Renal cortex interstitium (tissue), 15 donors: ENCODE measurements at places on chromosomes 4 and X.

DNA sequence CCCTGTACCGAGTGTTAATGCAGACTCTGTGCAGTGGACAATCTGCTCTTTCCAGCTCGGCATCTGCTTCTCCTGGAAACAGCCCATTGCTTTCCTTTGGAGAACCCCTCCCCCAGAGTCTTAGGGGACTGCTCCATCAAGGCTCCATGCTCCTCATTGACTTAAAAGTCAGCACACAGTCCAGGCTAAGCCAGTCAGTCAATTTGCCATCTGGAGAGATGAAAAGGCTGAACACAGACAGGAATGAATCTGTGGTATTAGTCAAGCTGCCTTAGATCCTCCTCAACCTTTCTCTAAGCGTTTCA lies 20.3 kb downstream of the ATP8A1 start:
- DNase-seq, result no peak

DNA sequence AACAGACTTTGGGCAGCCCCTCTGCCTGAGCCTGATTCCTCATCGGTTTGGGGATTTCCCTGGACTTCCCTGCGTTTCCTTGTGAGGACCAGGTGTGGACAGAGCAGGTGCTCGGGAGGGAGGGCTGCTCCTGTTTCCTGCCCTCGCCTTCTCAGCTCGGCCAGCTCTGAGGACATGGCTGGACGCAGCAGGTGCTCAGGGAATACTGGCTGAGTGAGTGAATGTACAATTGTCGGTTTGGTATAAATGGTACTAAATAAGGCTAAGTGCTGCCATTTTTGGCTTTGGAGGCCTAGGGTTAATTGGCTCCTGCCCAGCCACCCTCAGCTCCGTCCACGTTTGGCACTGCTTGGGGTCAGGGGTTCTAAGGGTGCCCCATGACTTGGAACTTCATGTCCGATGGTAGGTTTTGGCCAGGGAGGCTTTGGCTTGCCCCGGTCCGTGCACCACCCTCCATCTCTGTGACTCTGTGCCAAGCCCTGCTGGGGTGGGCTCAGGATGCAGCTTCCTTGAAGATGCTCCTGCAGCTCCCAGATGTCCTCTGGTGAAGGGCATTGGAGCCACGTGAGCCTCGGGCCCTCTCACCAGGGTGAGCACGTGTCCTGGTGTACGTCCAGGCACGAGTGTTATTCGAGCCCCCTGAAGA lies 45.0 kb upstream of the NKX1-1 start:
- DNase-seq, result no peak

DNA sequence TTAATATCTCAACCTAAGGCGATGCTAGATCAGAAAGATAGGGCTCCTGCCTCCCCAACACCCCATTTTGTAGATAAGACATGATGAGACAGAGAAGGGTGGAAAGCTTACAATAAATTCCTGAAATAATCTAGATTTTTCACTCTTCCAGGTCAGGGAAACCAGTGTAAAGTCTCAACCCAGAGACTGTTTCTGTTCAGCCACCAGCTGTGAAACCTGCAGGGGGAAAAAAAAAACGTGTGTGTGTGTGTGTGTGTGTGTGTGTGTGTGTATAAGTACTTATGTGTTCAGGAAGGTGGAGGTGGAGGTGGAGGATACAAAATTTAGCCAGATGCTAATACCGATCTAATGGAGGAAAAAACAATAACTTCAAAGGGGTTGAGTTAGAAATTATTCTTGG lies 773 bp upstream of the ITM2A start:
- no peak for DNase-seq

DNA sequence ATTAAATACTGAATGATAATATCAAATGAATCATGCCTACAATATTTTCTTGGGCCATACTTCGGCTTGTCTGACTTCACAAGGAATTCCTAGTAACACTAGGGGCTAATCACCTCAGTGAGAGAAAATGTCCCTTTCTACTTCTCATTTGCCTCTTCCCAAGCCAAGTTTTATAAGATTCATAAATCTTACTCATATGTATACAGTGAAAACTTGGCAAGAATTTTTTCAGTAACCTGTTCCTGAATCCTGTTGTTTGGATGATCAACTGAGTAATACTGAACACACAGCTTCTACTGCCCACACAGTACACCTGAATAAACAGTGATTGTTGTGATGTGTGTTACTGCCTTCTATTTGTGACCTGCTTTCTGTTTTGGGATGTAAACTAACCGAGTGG lies 16.5 kb downstream of the TMPRSS11E start:
- no peak for DNase-seq

DNA sequence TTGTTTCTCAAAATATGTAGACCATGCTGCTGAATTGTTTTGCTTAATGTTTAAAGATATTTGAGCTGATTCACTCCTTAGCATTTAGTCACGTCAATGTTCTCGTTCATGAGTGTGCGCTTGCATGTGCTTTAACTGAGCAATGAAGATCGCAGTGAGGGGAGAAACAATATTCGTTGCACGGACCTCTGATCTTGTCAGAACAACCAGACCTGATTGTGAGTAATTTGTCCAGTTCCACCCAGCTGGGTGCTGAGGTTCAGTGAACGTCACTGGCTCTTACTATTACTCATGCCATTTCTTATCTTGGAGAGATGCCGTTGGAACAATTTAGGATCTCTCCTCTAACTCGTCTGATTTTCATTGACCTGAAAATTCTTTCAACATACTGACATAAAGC lies 15.0 kb upstream of the PRKX start:
- DNase-seq, result no peak

- no peak for DNase-seq
Measured at GRCh38 chr4:59608466-59608865, 1591.7 kb upstream of the ADGRL3 start.

- no peak for DNase-seq
Measured at GRCh38 chr4:77473509-77473908, 132.1 kb upstream of the CXCL13 start.

DNA sequence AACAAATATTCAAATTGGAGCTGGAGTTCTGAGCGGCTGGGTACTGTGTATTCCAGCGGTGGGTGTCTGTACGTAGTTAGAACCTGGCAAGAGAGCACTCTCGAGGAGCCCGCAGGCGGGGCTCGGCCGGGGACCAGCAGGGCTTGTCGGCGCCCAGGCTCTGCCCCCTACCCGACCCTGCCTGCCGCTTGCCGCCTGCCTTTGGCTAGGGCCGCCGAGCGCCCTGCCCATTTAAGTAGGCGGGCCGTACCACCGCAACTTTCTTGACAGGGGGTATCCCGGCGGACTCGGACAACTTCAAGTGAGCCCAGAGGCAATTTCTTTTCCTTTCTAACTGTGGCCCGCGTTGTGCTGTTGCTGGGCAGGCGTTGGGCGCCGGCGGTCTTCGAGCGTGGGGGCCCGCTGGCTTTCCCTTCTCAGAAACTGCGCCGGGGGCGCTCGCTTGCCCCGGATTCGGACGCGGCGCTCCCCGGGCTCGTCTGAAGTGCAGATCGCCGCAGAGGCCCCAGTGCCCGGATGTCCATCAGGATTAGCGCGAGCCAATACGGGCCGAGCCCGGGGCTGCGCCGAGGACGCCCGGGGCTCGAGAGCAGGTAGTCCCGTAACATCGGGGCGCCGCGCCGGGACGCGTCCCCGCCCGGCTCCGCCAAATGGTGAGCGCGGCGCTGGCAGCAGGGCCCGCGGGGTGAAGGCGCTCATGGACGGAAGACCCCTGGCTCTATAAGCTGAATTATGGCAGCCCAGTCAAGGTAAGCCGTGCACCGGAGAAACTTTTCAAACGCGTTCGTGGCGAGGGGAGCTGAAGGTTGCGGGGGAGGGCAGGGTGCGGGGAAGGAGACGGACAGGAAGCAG lies 72.1 kb downstream of the AFF1 start:
- peak; percentile 92 for DNase-seq

DNA sequence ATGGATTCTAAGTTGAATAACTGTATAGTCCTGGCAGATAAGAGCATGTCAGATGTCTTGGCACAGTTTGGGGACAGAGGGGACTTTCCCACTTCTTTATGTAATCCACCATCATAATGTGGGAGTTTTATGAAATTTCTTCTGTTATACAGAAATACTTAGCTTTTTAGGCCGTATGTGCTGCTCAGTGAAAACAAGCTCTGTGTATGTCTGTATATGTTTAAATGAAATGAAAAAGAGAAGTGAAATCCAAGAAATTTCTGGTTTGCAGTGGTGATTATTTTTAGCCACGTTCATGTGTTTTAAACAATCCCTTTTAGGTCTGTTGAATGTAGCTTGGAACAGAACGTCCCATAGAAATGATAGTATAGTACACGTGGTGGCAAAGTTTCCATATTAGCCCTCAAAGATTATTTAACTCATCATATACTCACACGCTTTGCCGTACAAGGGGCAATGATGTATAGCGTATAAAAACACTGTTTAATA lies 41.0 kb downstream of the GAB1 start:
- DNase-seq, result no peak

DNA sequence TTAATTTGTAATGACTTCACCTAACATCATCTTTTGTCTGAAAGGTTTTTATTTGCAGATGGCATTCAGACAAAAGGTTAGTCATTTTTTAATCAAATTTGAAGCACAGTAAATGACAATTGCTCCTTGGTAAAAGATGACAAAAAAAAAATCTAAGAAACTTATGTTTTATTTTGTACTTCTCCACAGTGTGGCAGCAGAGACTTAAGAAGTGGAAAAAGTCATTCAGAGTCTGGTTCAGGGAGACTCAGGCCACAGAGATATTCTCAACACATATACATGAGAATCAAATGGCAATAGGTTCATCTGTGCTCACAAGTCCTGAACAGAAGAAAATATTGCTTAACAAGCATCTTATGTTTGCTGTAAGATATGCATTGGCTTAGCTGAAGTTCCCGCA lies 436.2 kb downstream of the KCNIP4 start:
- DNase-seq, result no peak

- DNase-seq, result no peak
Measured at GRCh38 chr4:102218656-102219055, 126.6 kb downstream of the SLC39A8 start.

DNA sequence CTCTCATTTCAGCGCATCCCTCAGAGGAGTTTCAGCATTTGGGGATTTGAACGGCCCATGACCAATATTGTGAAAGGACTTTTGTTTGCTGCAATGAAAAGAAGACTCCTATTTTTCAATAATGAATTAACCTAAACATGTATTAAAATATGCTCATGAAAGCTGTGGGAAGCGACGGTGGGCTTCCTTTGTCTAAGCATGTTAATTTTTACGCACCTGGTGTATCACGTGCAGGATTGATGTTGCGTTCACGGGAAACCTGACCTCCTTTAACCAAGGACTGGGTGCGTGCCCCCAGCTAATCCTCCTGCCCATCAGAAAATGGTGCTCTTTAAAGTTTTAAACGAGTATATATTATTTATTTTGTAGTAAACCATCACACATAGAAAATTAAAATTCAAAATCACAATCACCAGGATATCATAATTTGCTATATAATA lies 590 bp upstream of the CCDC110 start:
- DNase-seq, result no peak

DNA sequence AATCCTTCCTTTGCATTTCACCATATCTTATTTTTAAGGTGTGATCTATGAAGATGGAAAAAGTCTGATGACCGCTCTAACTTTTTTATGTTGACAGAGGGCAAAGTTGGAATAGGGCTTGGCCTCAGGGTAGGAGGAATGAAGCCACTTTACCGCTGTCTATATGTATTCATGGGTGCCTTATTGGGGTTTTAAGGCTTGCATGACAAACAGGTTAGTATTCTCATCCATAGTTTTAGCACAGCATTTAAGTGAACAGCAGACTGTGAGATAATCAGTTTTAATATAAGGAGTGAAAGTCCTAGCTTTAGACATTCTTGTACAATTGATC lies 81.7 kb upstream of the BMP2K start:
- no peak for DNase-seq

- DNase-seq, result no peak
Measured at GRCh38 chrX:38142610-38143009, 78.1 kb downstream of the SRPX start.

GRCh38 chrX:53257166-53257565 lies 24.2 kb downstream of the IQSEC2 start:
- no peak for DNase-seq

DNA sequence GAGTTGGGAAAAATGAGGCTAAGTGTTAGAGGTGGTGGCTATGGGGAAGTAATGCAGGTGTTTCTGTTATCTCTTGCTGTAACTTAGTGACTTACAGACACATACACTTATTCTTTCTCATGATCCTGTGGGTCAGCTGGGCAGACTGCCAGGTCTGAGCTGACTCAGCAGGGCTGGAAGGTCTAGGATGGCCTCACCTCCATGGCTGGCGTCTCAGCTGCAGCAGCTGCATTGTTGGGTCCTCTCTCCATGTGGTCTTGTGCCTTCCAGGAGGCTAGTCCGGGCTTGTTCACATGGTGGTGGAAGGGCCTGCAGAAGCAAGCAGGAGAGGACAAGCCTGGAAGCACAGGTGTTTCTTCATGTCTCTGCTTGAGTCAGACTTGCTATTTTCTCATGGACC lies 172.7 kb downstream of the NHS start:
- DNase-seq, result no peak

GRCh38 chr4:76012388-76012801 lies 5.1 kb upstream of the CXCL9 start:
- no peak for DNase-seq

DNA sequence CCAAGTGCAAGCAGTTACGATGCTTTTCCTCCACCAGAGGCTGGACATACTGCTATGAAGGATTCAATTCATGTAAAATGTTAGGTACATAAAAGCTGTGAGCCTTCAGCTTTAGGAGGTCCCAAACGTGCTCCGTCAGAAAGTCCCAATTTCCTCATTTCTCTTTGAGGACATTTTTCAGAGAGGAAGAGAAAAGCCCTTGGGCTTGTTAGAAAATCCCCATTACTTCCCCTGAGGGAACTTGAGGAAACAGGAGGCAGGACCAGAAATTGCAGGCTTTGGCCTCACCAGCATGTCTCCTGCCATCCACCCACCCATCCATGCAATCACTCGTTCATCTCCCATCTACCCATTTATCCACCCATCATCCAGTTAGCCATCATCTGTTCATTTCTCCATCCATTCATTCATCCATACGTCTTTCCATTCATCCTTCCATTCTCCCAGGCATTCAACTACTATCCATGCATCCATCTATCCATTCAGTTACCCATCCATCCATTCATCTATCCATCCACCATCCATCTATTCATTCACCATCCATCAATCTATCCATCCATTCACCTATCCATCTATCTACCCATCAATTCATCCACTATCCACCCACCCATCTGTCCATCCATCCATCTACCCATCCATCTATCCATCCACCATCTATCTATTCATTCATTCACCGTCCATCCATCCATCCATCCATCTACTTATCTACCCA lies 223.5 kb downstream of the AFAP1 start:
- no peak for DNase-seq

- peak; percentile 5 for DNase-seq
Measured at GRCh38 chrX:143437439-143437838, 79.8 kb downstream of the SPANXN3 start.

DNA sequence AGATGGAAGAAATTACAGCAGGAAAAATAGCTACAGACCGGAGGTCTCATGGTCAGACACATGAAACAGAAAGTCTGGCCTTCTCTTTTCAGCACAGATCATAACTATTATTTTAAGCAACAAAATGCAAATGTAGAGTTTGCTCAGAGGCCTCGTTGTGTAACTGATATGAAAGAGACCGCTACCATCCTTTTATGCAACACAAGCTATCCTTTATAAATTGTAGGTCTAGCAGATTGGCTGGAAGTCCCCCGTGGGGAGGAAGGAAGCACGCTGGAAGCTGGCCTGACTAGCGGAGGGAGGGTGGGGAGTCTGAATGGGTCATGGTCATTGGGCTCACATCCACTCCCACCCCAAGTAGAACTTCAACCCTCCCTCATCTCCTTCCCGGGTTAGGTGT lies 27.7 kb downstream of the DMP1 start:
- DNase-seq, result no peak
